ENCODE measurements at places on chromosomes 16 and 17. TPM values are rescaled to one million over a fixed set of nuclear protein-coding genes. Genes with fewer than 3 reads are reported as not detected.

The ACSM5 gene
- polyA plus RNA-seq = 0.26 TPM

The SLC16A13 gene
- 4.8 TPM for polyA plus RNA-seq

The RASL10B gene
- 0.53 TPM for polyA plus RNA-seq

The MYL11 gene
- polyA plus RNA-seq = 1.3 TPM

The PRSS33 gene
- not detected for polyA plus RNA-seq

The MYLK3 gene
- polyA plus RNA-seq = 0.08 TPM

The UMOD gene
- polyA plus RNA-seq = not detected

Measured in esophagus (tissue), 2 donors.